ENCODE measurements at places on chromosomes 3 and 15.

DNA sequence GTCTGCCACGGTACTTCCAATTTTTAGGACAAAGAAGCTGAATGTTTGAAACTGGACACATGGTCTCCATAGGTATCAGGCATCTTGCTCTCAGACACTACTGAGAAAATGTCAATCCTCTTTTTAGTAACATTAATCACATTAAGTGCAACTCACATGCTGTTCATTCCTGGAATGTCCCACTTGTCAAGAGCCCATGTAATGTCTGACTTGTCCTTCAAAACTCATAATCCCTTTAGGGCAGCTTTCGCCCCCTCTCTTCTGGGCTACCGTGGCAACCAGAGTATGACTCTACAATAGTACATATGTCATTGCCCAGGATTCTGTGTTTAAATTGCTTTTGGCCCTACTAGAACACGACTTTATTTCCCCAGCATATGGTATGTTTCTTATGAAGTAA is 12.3 kb downstream of the NUDT16 start:
- no peak for DNase-seq

DNA sequence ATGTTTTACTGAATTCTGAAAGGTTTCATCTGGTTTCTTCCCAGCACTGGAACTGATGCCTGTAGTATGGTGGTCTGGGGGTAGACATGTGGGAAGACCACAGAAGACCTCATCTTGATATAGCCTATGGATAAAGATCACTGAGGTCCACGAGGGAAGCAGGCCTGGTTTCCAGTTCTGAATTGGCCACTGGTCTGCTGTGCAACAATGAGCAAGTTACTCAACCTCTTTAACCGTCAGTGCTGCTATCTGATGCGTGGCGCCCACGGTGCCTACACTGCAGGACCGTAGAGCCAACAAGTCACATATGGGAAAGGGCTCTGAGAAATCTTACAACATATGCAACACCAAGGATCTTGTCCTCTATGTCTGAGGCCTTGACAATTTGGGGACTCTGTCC is 13.3 kb downstream of the TLE3 start:
- no peak for DNase-seq

DNA sequence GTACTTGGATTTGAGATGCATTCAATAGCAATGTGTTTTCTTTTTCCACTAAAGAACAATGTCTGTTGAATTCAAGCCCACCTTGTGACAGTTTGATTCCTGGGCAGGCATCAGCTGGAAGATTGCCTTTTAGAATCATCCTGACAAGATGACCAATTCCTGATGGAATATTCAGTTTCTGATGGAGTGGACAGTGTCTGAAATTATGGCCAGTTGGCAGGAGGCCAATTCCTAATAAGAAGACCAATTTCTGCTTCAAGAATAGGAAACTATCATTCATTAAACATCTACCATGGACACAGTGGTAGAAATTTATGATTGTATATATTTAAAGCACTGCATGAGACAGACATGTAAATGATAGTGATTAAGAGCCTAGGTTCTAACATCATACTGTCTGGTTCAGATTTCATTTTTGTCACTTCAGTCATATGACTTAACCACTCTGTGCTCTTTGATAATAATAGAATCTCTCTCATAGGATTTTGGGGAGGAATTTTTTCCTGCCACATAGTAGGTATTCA is 133.6 kb downstream of the CLSTN2 start:
- no peak for DNase-seq

- DNase-seq = no peak
These were observed 19.6 kb downstream of the TIMP4 start for GRCh38 chr3:12139111-12139511.

DNA sequence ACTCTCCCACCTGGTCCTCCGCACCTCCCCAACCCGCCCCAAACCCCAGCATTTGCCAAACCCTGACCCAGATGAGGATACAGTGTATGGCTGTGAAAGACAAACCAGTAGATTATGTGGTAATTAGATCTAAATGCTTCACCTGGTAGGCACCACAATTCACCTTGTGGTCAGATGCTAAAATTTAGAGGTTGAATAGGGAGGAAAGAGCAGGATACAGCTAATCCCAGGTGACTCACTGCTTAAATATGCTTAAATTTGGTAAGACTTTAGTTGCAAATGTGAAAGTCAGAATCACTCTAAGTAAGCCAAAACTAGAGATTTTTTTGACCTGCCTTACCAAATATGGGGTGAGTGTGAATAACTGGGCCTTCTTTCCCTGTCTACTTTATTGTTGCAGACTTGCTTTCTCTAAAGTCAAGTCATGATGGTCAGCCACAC is 105.5 kb downstream of the MME start:
- no peak for DNase-seq

DNA sequence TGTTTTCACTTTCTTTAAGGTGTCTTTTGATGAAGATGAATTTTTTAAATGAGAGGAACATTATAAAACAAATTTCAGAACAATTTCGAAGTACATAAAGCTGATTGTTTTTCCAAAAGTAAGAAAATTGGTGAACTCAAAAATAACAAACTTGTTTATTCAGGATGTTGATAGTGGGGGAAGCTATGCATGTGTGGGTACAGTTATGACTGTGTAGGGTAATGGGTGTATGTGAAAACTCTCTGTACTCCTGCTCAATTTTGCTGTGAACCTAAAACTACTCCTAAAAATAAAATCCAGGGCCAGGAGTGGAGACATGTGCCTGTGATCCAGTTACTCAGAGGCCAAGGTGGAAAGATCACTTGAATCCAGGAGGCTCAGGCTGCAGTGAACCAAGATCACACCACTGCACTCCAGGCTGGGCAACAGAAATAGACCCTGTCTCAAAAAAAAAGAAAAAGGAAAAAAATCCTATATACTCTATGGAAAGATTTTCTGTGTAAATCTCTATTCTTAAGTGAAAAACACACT is 37.2 kb downstream of the PIK3CB start:
- no peak for DNase-seq

Measured in NCI-H2029 treated with DMSO at 0.1 percent for 48 hours (cell line).